Right kidney (tissue), 9 donors: ENCODE measurements at places on chromosomes 5 and 9.

DNA sequence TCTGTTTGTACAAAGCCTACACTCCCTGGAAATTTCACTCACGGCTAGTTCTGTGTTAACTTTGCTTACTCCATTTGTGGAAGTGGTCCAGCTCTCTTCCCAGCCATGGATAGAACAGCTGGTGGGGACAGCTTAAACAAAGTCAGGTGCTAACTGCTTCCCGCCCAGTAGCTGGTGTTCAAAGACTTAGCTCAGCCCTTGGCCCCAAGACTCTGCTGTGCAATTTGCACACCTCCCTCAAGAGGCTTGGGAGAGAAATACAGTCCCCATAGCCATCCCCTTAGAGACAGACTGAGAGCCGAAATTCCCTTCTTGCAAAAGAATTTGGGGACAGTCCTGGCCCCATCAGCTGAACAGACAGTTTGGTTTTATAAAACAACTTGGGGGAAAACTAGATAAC is 73.8 kb upstream of the RAI14 start:
- DNase-seq: no peak

- DNase-seq: no peak
These were observed 9.6 kb upstream of the TRAF1 start for GRCh38 chr9:120936011-120936763.

DNA sequence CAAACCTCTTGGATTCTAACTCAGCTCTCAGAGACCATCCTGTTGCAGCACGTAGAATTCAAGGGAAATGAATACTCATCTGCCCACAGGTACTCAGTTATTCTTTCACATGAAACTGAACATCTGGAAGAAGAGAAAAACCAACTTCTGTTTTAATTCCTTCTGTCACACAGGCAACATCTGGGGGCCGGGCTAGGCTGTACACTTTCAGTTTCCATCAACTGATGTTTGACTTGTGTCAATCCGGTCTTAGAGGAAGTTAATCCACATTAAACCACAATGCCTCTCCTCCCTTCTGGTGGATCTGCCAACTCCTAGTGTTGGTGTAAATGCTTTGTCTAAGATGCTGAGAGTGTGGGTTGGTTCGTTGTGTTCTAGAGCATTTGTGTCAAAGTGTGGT is 17.6 kb downstream of the DMRT3 start:
- no peak for DNase-seq

DNA sequence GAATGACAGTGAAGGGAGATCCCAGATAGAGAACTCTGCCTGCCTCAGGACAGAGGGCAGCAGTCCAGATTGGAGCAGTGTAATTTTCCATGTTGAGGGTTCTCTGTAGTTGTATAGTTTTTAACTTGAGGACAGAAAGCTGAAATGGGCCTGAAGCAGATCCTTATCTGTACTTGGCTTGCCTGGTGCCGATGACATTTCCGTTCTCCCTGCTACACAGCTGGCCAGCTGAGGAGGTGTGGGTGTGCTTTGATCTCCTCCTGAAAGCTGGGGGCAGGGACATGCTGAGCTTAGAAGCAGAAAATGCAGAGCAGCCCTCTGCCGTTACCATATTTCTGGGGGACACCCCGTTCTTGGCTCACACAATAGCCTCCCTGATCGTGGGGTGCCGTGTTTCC is 10.5 kb downstream of the GLRX start:
- DNase-seq: no peak

DNA sequence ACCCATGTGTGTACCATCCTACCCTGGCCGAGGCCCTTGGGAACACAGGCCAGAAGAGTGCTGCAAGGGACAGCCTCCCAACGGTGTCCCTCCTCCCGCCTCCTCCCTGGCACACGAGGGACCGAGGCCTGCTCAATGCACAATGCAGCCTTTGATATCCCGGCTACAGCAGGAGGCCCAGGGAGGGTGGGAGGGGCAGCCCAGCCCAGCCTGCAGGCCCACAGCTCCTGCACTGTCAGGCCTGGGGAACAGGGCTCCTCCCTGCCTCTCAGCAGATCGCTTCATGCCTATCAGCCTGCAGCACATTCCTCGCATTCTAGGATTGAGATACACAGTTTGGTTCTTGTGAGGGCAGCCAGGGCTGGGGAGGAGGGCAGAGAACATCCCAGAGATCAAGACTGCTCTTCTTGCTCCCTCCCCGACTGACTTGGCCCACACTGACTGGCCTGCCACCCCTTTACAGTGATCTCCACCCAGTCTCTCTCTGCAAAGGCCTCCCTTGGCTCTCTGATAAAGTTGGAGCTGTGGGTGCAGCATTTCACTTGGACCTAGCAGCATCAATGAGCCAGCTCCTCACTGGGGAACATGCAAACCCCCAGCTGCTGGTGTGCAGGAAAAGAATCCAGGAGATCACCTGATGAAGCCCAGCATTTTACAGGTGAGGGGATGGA is at the start of gene SH3TC2:
Gene SH3TC2, minus strand, starts transcription at position 46 of the 671 bp plus-strand sequence. Its CDS starts 40 bp downstream, at position 6.
- DNase-seq: peak; percentile 9

- DNase-seq: no peak
These were observed 130.2 kb upstream of the ELL2 start for GRCh38 chr5:96091874-96092273.

DNA sequence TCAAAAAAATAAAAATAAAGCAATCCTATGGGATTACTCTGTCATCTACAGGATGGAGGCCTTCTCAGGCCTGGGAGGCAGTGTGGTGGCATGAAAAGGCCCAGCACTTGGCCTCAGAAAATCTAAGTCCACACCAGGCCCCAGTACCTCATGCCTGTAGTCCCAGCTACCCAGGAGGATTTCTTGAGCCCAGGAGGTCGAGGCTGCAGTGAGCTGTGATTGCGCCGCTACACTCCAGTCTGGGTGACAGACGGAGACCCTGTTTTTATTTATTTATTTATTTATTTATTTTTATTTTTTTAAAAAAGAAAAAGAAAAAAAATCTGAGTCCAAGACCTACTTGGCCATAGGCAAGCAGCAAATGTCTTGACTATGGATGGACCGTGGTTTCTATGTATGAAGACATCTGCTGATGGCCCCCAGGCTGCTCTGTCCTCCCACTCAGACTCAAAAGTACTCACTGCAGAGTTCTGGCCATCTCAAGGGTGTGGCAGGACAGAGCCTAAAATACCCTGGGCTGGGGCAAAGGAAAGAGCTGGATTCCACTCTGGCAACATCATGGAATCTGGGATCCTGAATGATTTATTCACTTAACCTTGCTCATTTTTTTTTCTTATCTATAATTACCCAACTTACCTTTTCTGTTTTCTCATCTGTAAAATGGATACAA is 55.0 kb downstream of the ARHGEF37 start:
- no peak for DNase-seq

DNA sequence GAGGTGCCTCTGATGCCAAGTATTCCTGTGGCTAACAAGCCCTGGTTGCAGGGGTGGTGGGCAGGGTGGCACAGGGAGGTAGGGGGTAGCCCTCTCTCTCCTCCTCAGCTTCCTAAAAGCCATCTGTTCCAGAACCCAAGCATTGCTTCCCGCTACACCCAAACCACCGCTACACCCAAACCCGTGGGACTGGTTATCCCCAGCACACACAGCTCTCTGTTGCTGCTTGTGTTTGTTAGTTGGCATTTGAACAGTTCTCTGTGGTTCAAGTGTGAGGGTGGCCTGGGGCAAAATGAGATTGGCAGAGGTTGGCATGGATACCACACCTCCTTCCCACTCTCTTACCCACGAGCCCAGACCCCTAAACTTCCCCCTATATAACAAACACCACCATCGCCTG is 40.4 kb downstream of the SPARC start:
- no peak for DNase-seq

GRCh38 chr9:92044936-92045335 is 70.3 kb downstream of the SPTLC1 start:
- DNase-seq: no peak

GRCh38 chr5:117456866-117457470 is 882.3 kb upstream of the SEMA6A start:
- DNase-seq: no peak

DNA sequence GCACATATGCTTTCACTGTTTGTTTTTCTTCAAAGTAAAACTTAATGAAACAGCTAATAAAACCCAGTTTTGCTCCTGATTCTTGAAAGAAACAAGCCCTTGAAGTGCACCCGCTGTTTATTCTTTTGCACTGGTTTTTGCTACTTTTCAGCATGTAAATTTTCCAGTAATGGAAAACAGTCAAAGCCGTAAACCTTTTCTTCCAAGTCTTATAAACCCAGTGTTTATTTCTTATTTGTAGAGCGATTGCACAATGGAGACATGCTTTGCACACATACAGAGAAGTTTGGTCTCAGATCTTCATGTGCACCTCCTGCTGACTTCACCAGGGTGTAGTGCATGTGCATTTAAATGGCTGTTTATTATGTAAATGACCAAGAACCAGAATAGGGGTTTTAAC is 51.8 kb downstream of the ATG10 start:
- no peak for DNase-seq

GRCh38 chr5:146185161-146185560 is 2.7 kb upstream of the LARS1 start:
- DNase-seq: no peak

DNA sequence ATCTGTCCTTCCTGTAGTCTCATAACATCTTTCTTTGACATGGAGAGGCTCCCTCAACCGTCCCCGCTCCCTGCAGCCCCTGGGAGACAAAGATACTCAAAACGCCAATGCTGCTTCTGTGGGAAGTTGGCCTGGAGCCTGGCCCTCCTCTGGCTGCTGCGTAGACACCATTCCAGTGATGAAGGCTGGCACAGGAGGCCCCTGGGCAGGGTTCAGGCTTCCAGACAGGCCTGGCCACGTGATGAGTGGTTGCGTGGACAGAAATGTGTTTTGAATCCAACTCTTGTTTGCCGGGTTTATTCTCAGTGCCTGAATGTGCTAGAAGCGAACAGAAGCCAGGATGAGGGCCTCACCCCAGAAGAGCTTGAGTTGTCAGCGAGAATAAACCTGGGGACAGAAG is 43.2 kb upstream of the NKX2-5 start:
- DNase-seq: no peak
